ENCODE measurements at places on chromosomes 6 and 20.

DNA sequence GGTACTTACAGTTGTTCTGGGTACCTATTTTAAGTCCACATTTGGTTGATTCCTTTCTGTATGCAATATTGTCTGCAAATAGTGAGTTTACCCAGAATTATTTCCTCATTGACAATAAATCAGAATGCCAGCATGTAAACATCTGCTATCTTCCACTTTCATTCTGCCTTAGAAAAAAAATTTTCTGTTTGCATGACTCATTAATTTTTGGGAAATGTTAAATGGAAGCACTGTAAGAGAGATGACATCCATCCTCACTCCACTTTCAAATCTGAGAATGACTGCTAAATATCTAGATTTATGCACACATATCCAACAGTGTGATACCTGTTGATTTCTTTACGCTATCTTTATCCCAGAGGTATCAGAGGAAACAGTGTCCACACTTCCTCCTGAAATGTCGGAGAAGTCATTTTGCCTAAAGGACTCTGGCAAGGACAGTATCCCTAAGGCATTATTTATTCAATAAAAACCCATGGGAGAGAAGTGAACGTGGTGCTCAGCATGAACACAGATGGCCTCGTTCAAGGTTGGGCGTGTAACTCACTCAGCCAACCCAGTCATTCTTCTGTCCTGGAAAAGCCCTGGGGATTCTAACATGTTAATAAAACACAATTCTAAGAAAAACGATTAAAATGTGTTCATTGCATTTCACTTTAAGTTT, 780.9 kb downstream of the QKI start:
- DNase-seq = no peak

GRCh38 chr6:82995066-82995465, 70.6 kb downstream of the UBE3D start:
- no peak for DNase-seq

GRCh38 chr6:22284666-22285065, 12.2 kb downstream of the PRL start:
- no peak for DNase-seq

- no peak for DNase-seq
Measured at GRCh38 chr6:13370623-13371022, 42.3 kb upstream of the TBC1D7 start.

- no peak for DNase-seq
Measured at GRCh38 chr6:69801711-69802110, 4.9 kb upstream of the LMBRD1 start.

DNA sequence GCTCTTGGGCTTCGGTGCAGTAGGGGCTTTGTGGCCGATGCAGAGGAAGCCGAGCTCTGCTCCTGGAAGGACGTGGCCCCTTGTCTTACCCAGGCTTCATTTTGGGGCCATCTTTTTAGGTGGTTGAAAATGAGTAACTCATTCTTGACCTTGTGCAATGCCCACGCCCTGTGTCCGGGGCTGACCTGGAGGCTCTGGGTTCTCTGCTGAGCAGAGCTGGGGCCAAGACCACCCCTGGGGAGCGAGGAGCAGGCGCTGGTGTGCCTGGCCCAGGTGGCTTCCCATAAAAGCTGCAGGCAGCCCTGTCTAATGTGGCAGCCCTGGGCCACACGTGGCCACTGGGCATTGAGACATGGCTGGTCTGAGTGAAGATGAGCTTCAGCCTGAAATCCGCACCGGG, 25.7 kb downstream of the NTSR1 start:
- no peak for DNase-seq

DNA sequence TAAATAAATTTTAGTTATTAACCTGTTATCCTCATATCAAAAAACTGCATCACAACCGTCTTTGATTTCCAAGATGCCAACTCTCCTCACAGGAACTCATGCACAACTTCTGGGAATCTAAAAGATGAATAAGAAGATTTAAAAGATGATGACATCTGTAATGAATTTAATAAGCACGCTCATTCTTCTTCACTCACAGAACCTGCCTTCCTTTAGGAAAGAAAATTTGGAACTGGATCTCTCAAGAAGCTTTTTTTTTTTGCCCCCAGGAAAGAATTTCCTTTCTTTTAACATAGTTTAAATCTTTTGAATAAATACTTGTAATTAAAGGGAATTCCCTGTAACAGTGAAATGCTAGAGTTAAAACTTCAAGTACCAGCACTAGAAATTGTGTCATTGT, 161.5 kb downstream of the HIVEP2 start:
- DNase-seq = no peak

DNA sequence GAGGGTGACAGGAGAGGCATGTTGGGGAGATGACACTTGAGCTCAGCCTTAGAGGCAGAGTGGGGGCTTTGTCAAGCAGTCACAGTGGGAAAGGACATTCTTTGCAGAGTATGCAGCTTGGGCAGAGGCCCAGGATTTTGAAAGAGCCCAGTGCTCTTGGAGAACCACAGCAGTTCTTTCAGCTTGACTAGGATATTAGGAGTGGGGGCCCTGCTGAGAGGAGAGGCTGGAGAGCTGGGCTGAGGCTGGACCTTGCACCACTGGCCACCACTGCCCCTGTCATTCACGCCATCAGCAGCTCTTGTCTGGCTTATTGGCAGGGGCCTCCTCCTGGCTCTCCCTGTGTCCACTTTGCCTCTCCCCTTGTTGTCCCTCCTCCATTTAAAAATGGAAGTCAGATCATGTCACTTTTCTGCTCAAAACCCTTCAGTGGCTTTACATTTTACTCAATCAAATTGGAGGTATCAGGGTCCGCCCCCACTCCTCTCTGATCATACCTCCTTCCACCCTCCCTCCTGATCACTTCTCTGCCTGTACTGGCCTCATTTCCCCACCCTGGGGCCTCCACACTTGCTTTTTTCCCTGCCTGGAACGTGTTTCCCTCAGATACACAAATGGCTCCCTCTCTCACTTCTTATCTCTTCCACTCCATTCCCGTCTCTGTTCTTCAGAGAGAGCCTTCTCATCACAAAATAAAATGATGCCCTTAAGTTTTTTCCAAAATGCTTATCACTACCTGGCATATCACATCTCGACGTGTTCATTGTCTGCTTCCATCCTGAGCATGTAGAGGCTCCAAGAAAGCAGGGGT, 10.5 kb downstream of the MANBAL start:
- no peak for DNase-seq

GRCh38 chr20:13180986-13181889, 39.8 kb upstream of the ISM1 start:
- no peak for DNase-seq

DNA sequence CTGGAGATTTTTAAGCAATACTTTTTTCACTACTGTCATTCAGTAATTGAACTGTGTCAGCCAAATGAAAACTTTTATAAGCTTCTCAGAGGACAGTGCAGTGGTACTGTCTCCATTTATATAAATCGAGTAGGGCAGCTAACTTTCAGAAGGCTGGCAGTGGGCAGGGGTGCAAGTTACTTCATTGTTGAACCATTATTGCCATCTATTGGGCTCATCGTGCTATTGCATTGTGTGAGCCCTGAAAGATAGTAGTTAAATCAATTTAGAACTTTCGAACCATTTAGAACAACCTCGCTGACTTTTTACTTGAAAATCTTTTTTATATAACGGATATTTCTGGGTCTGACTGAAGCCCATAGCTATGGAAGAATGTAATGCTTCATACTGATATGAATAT, 347.8 kb upstream of the PLCB4 start:
- no peak for DNase-seq

DNA sequence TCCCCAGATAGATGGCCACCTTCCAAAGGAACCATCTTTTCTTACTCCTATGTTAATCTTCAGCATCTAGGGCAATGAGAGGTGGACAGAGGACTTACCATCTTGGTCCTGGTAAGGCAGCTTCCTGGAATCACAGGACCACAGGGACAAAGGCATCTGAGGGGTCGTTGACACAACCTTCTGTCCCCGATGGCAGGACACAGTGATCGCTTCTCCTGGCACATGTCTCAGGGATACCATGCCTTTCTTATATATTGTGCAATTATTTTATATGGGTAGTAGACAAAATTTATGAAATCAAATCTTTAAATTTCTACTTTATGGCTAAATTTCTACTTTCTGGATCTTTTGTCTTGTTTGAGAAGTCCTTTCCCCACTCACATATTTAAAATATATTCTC, 20.1 kb downstream of the SERPINB1 start:
- DNase-seq = no peak

GRCh38 chr20:61798632-61799031, 267.0 kb downstream of the TAF4 start:
- no peak for DNase-seq

GRCh38 chr6:37309046-37309445, 44.7 kb upstream of the RNF8 start:
- no peak for DNase-seq

GRCh38 chr6:153001767-153002612, 519 bp downstream of the MTRF1L start:
- no peak for DNase-seq

DNA sequence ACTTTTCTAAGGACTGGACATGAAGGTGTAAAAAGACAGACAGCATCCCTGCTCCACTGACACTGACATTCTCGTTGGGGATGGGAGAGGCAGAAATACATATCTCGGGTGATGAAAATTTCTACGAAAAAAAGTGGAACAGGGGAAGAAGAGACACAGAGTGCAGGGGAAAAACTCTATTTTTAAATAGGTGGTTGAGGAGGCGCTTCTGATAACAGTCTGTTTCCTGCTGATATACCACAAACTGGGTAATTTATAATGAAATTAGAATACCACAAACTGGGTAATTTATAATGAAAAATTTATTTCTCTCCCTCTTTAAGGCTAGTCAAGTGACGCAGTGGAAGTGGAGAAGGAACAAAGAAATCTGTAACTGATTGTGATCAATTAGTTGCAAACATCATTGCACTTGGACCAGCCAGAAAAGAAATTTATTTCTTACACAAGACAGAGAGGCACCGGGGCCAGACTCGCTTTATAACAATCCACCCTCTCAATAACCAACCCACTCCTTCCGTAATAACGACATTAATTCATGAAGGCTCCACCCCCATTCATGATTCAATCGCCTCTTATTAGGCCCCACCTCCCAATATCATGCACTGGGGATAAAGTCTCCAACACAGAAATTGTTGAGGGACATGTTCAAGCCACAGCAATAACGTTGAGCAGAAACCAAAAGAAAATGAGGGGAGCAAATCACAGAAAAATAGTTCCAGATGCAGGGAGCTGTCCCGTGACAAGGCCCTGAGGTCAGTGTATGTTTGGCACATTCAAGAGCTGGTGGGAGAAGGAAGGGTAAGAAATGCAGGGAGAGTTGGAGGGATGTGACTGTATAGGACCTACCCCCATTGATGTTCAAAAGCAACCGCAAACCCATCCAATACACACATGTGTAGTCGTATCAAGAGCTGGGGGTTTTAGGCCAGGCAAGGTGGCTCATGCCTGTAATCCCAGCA, 6.6 kb upstream of the SRSF6 start:
- DNase-seq = no peak

GRCh38 chr20:17793986-17794385, 94.2 kb downstream of the BANF2 start:
- DNase-seq = no peak

DNA sequence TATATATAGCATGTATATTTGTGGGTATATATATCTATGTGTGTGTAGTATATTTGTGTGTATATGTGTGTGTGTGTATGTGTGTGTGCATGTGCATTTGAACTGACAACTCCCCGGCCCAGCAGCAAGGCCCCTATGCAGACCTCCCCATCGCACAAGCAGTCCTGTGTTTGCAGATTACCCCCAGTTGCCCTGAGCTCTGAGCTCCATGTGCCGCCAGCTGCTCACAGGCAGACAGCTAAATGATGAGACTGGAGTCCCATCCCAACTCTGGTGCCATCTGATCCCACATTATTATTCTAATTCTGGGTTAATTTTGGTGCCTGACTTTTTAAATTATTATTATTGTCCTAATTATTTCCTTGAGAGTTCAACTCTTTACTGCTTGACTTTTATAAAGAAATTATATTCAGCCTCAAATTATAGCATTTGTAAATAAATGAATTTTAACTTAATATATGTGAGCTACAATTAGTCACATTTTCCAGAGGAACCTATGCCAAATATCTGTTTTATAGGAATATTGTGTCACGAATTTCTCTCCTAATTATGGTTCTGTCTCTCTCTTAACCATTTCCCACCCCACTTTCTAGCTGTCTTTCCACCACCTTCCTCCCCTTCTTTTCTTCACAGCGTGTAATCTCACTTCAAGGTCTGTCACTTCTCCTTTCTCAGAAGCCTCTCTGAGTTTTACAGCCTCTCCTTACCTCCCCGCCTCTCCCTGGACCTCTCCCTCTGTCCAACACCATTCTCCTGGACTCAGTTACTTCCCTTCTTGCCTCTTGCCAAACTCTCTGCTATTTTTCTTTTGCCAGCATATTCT, 90.6 kb upstream of the SYNDIG1 start:
- DNase-seq = no peak

GRCh38 chr6:160363016-160363996, 15.1 kb downstream of the SLC22A3 start:
- no peak for DNase-seq

- no peak for DNase-seq
Measured at GRCh38 chr6:6057442-6058053, 50.8 kb upstream of the NRN1 start.

GRCh38 chr6:106794129-106794528, 164.8 kb downstream of the QRSL1 start:
- DNase-seq = no peak

- no peak for DNase-seq
Measured at GRCh38 chr20:3842348-3842930, 4.2 kb upstream of the MAVS start.

GRCh38 chr6:37765182-37765775, 54.2 kb upstream of the ZFAND3 start:
- DNase-seq = no peak

Measured in caudate nucleus (tissue), 63 donors.